Neural crest cell (in vitro differentiated cells): ENCODE measurements at places on chromosomes 3 and 15. TPM values are rescaled to one million over a fixed set of nuclear protein-coding genes. Genes with fewer than 3 reads are reported as not detected.
A peak's percentile ranks its signal among the peaks of the same experiment; 100 is the strongest.

DNA sequence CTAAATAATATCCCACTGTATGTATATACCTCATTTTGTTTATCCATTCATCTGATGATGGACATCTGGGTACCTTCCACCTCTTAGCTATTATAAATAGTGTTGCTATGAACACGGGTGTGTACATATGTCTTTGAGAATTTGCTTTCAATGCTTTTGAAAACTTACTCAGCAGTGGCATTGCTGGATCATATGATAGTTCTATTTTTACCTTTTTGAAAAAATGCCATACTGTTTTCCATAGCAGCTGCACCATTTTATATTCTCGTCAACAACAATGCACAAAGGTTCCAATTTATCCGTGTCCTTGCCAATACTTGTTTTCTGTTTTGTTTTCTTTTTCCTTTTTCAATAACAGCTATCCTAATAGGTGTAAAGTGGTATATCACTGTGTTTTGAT, 77.1 kb downstream of the PEAK1 start:
- DNase-seq, result no peak

GRCh38 chr15:35874260-35874905, 328.4 kb upstream of the DPH6 start:
- DNase-seq, result no peak

The LIPH gene
- not detected in 2 replicates for total RNA-seq

DNA sequence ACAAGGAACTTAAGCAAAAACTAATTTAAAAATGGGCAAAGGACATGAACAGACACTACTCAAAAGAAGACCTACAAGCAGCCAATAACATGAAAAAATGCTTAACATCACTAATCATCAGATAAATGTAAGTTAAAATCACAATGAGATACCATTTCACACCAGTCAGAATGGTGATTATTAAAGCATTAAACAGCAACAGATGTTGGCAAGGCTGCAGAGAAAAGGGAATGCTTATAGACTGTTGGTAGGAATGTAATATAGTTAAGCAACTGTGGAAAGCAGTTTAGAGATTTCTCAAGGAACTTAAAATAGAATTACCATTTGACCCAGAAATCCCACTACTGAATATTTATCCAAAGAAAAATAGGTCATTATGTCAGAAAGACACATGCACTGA, 482.2 kb downstream of the SQOR start:
- no peak for DNase-seq

The GPR171 gene
- total RNA-seq, result not detected in 2 replicates

DNA sequence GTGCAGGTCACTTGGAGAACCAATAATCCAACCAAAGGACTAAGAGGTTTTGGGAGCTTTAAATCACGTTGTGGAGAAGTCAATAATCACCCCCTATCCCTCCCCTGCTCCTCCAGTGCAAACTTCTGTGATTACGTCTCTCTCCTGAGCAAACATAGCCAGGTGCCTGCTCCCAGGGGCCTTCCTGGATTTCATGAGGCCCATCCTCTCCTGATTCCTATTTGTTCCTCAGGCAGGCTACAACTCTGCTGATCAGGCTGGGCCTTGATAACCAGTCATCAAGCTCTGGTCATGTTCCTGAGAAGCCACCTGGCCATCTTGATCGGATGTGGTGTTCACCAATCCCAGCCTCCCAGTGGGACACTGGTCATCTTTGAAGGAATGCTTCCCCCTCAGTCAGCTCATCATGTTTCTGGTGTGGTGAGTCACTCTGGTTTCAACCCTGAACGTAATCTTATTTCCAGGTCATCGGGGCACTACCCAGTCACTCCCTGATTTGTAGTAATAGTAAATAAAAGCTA, 2.9 kb upstream of the ZNF710 start:
- no peak for DNase-seq

- no peak for DNase-seq
Observed at GRCh38 chr15:70222606-70223005, 124.9 kb upstream of the TLE3 start.

- no peak for DNase-seq
Observed at GRCh38 chr15:49045751-49046219, 461 bp downstream of the SECISBP2L start.

DNA sequence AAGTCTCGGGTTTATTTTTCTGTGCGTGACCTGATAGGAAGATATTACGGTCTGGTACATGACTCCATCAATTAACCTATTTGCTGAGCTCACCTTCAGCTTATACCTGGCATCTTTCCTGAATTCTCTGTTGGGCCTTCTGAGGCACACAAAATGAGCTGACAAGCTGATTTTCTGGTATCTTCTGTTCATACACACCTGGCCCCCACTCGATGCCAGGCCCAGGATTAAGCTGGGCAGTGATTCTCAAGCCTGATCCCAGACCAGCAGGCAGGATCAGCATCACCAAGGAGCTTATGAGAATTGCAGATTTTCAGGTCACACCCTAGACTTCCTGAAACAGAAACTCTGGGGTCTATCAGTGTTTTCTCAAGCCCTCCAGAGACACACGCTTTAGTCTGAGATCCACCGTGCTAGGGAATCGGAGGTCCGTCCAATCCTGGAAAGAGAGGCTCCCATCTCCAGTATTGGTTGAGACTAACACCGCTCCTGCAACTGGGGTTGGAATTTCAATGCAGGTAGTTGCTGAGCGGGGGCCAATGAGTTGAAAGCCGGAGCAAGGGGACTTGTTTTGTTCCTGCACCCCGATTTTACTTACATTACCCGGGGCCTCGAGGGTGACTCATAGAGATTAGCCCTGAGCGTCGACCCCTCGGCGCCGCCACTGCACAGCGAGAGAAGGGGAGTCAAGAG, 636 bp upstream of the EIF1B start:
- DNase-seq, result no peak

- DNase-seq, result no peak
Observed at GRCh38 chr3:77459926-77460325, 420.0 kb downstream of the ROBO2 start.

- no peak for DNase-seq
Observed at GRCh38 chr15:88568589-88568988, 22.1 kb upstream of the DET1 start.

The ASB14 gene
- total RNA-seq, result not detected in 2 replicates

DNA sequence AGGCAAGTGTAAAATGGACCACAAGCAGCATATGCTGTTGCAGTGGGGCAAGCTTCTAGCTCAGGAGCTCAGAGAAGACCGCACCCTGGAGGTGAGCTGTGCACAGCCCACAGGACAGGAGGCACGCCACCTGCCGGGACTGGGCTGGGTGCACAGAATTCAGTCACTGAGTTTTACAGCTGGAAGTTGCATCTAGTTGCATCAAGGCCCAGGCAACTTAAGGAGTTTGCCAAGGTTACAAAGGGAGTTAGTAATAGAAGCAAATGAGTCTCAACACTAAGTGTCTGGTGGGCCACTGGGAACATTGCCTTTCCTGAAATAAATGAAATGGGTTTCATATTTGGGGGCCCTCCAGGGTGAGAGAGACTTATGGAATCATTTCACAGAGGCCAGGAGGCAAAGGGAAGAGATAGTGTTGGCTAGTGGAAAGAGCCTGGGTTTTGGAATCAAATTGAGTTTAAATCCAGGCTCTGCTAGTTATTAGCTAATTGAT, 36.0 kb upstream of the TIMP4 start:
- no peak for DNase-seq

- no peak for DNase-seq
Observed at GRCh38 chr3:81585056-81585455, 176.4 kb downstream of the GBE1 start.

- no peak for DNase-seq
Observed at GRCh38 chr3:34008836-34009809, 210.7 kb downstream of the PDCD6IP start.

GRCh38 chr3:53180305-53181023, 19.5 kb downstream of the PRKCD start:
- no peak for DNase-seq

The IMPG2 gene
- total RNA-seq, result 0.40 and 0.52 TPM in 2 replicates

- no peak for DNase-seq
Observed at GRCh38 chr3:113136071-113136470, 75.3 kb upstream of the BOC start.

The TMEM266 gene
- total RNA-seq, result 0.34 and 0.58 TPM in 2 replicates

GRCh38 chr15:80695099-80695910, at the start of gene ABHD17C:
TSS of gene ABHD17C (plus strand) at chr15:80695310. CDS start at chr15:80695430, 120 bp downstream.
- peak; percentile 50 for DNase-seq

DNA sequence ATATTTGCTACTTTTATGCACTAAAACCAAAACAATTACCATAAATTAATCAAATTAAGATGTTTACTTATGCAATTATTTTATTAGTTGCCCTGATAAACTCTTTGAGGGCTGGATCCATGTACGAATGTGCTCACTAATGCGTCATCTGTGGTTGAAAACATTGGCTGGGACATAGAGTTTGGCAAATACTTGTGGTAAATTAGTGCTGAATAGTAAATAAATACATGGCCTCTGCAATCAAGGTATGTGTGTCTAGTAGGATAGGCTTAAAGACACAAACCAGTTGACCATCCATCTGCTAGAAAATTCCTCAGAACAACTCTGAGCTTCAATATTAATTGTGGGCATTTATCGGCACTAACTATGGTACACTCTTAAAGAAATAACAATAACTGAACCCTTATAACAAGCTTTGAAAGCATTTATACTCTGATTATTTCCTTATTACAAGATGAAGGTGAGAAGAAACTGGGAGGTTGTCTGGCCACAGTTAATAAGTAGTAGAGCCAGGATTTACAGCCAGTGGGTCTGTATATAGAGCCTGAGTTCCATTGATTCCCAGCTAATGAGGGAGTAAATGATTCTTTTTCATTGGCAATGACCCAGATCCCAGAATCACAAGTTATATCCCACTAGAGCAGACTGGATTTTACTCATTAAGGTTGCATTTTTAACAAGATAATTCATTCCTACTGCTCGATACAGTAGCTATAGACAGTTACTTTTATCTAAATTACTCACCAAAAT, 169.5 kb upstream of the CNTN6 start:
- DNase-seq, result no peak

DNA sequence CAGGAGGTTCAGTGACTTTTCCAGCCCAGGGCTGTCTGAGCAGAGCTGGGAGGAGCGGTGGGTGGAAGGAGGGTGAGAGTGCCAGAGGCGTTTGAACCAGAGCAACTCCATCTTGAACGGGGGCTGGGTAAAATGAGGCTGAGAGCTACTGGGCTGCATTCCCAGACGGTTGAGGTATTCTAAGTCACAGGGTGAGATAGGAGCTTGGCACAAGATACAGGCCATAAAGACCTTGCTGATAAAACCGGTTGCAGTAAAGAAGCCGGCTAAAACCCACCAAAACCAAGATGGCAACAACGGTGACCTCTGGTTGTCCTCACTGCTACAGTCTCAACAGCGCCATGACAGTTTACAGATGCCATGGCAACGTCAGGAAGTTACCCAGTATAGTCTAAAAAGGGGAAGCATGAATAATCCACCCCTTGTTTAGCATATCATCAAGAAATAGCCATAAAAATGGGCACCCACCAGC, 60.2 kb downstream of the ABTB1 start:
- DNase-seq, result no peak

- no peak for DNase-seq
Observed at GRCh38 chr3:139647866-139648435, 29.8 kb downstream of the NMNAT3 start.

- DNase-seq, result peak; percentile 66
Observed at GRCh38 chr3:184417619-184418327, 37.9 kb downstream of the CHRD start.
